Activated naive CD4-positive, alpha-beta T cell treated with anti-CD3 and anti-CD28 coated beads, Interleukin-2, amount 10 ng/mL, durations not matched to agents 5 hours and 36 hours (primary cell): ENCODE measurements at places on chromosomes 5 and 9. TPM values are rescaled to one million over a fixed set of nuclear protein-coding genes. Genes with fewer than 3 reads are reported as not detected.

IL33 gene
- total RNA-seq = not detected

PCDHGB5 gene
- total RNA-seq = 0.08 TPM

GFM2 gene
- 17.3 TPM for total RNA-seq

TRMO gene
- total RNA-seq = 30.2 TPM

CENPP gene
- 14.1 TPM for total RNA-seq

GPSM1 gene
- total RNA-seq = 7.0 TPM

HEMGN gene
- total RNA-seq = 2.0 TPM

NMUR2 gene
- total RNA-seq = not detected

PTPA gene
- 75.6 TPM for total RNA-seq

SLC12A2 gene
- 15.3 TPM for total RNA-seq

OTULINL gene
- 37.0 TPM for total RNA-seq

GPR150 gene
- 1.8 TPM for total RNA-seq

SURF1 gene
- 40.0 TPM for total RNA-seq

SEC16A gene
- 59.0 TPM for total RNA-seq

ADAMTS6 gene
- total RNA-seq = 2.2 TPM

S1PR3 gene
- 0.05 TPM for total RNA-seq

SLC36A2 gene
- not detected for total RNA-seq

OR1J2 gene
- not detected for total RNA-seq

HSPB3 gene
- not detected for total RNA-seq

PCA3 gene
- not detected for total RNA-seq

CCDC192 gene
- not detected for total RNA-seq

CLTB gene
- total RNA-seq = 54.6 TPM

ZNF879 gene
- 7.2 TPM for total RNA-seq

OMD gene
- not detected for total RNA-seq

PDCD1LG2 gene
- 1.2 TPM for total RNA-seq

PCDHA8 gene
- total RNA-seq = not detected

BDP1 gene
- total RNA-seq = 30.3 TPM

DDX4 gene
- 0.23 TPM for total RNA-seq

ANKRD34B gene
- not detected for total RNA-seq

LPAR1 gene
- not detected for total RNA-seq

FGD3 gene
- 155 TPM for total RNA-seq

LRRTM2 gene
- not detected for total RNA-seq
